ENCODE measurements at places on chromosomes 16 and 17. TPM values are rescaled to one million over a fixed set of nuclear protein-coding genes. Genes with fewer than 3 reads are reported as not detected.

Gene CCL4L2
- total RNA-seq = not detected

Gene RRAD
- total RNA-seq = 15.9 TPM

Gene PRR35
- total RNA-seq = not detected

Gene GPR179
- not detected for total RNA-seq

Gene MYH4
- not detected for total RNA-seq

Gene CPNE7
- total RNA-seq = not detected

Gene P3H4
- total RNA-seq = 4.7 TPM

Gene SLC5A11
- total RNA-seq = 0.66 TPM

Gene CHST6
- not detected for total RNA-seq

Gene KRT40
- total RNA-seq = not detected

Gene CTRL
- total RNA-seq = not detected

Gene USP31
- total RNA-seq = 18.1 TPM

Gene KRT31
- not detected for total RNA-seq

Gene CES4A
- 25.2 TPM for total RNA-seq

Gene PSMC3IP
- total RNA-seq = 4.0 TPM

Gene TP53TG3C
- not detected for total RNA-seq

Gene RNFT1
- 42.8 TPM for total RNA-seq

Gene PYY
- total RNA-seq = not detected

Gene KRTAP4-3
- not detected for total RNA-seq

Measured in subcutaneous adipose tissue (tissue), 4 donors.